ENCODE measurements at places on chromosomes 7 and 10.

GRCh38 chr10:79981450-79982361, 32.8 kb upstream of the SFTPD start:
- DNase-seq: no peak

GRCh38 chr10:101644002-101644401, 51.0 kb downstream of the FBXW4 start:
- DNase-seq: no peak

DNA sequence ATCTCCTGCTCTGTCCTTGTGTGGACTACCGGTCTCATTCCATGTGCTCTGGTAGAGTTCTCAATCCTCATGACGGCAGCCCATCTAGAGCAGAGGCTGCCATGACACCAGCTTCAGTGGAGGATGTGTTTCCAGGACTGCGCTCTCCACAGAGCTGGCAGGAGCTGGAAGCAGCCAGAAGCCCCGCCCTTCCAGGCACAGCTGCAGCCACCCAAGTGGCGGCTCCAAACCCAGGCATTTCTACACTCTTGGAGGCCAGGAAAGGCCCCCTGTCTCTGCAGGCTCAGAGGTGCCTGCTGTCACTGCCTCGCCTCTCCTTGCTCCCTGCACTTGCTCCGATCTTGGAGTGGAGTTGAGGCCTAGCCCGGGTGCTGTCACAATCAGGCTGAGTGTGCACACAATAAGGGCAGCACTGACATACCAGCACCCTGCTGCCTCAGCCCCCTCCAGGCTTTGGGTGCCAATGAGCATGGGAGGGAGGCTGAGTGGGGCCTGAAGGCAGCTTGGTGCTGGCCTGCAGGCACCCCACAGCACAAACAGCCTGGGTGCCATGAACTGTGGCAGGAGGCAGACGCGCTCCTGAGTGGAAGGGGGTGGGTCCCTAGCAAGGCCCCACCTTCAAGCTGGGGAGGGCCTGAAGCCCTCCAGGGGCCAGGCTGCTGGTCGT, 122.1 kb downstream of the LRRN3 start:
- DNase-seq: no peak

GRCh38 chr10:7686351-7687171, 16.6 kb upstream of the ITIH2 start:
- no peak for DNase-seq

DNA sequence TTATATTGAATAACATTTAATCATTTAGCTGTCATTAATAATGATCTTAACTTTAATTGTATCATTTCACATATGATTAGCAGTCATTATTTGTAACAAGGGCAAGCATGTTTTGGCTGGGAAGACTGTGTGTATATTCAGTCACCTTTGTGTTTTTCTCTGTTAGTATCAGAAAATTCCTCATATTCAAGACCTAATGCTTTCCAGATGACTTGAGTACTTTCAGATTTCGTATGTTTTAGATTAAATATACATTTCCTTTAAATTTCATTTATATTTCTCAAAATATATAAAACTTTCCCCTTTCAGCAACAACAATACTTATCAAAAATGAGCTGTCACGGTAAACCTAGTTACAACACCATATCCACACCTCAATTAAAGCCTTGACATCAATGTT, 6.3 kb upstream of the CACNA2D1 start:
- DNase-seq: no peak

GRCh38 chr10:73911553-73912004, 647 bp downstream of the PLAU start:
- no peak for DNase-seq

DNA sequence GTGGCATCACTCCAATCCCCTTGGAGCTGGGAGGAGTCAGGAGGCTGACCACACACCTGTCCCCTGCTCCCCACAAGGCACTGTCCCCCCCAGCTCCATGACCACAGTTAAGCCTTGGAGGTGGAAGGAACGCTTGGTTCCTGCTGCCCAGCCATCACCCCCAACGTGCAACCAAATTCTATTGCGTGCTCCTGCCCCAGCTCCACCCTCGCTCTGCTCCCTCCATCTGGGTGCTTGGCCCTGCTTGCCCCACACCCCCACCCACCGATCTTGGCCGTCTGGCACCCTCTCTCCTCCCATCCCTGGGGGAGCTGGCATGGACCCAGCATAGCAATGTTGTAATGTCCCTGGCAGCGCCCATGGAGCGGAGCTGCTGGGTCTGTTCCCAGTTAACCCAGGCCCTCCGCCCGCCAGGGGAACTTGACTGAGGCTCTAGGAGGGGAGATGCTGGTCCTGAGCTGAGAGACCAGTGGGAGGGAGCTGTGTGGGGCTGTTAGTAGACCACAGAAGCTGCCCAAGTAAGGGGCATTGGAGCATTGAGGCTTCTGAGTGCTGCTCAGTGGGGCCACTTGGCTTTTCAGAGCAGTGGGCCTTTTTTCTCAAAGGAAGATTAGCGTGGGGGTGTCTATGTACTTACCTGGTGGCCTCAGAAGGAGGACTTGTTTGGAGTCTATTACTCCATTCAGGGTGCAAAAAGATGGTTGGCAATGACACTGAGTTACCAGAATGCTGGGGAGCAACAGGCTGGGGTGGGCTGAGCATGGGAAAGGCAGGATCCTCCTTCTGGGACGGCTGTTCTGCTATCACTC, 1.1 kb downstream of the EPHB6 start:
- no peak for DNase-seq

- no peak for DNase-seq
Measured at GRCh38 chr7:71679480-71679879, 547.5 kb downstream of the GALNT17 start.

- no peak for DNase-seq
Measured at GRCh38 chr7:130363026-130363847, 17.1 kb upstream of the CPA1 start.

- no peak for DNase-seq
Measured at GRCh38 chr10:89665302-89665701, 20.3 kb upstream of the PANK1 start.

DNA sequence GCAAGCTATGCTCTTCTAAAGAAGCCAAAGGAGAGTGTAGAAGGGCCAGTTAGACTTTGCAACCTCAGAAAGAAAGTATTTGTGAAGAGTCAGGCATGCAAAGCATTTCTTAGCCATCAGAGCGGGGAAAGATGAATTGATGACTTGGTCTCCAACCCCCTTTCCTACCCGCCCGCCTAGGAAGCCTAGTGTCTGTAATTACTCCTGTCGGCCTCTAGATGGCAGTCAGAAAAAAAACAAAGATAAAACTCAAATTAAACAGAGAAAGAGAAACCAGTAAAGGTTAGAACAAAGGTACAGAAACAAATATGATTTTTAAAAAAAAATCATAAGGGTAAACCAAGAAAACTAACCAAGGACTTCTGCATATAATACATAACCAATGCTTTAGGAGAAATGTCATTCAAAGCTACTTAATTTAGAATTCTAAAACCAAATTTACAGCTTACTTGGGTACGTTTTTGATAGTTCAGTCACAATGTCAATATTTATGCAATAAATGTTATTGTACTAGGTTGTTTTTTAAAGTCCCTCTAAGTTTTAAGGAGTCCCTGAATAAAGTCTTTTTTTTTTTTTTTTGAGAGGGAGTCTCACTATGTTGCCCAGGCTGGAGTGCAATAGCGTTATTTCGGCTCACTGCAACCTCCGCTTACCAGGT, 97.6 kb downstream of the LYZL1 start:
- DNase-seq: no peak

GRCh38 chr10:69639291-69640195, 9.5 kb downstream of the FAM241B start:
- DNase-seq: peak; percentile 11

DNA sequence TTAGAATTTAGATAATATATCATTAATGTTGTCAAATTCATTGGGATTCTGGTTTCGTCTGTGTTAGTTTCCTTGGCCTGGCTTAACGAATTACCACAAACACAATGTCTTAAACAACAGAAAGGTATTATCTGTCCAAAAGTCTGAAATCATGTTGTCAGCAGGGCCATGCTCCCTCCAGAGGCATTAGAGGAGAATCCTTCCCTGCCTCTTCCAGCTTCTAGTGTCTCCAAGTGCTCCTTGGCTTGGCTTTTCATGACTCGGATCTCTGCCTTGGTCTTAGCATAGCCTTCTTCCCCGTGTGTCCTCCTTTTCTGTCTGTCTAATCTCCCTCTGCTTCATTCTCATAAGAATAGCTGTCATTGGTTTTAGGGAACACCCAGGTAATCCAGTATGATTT, 482.5 kb downstream of the SEMA3D start:
- DNase-seq: no peak

- DNase-seq: no peak
Measured at GRCh38 chr7:138667535-138668228, 33.5 kb downstream of the SVOPL start.

DNA sequence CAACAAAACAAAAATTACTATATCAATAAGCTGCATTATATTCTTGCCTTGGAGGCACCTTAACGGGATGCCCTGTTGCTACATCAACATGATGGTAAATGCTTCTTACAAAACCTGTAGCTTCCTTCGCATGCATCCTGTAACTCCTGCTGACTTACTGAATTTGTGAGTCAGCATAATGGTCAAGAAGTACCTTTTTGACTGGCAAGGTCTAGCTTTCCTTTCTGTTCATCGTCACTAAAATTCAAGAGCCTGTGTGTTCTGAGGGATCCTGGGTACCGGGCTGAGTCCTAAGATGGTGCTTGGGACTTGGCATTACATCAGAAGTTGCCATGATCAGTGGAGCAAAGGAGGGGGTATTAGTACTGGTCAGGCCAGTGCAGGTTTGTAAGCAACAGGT, 4.9 kb downstream of the PFKFB3 start:
- no peak for DNase-seq

- no peak for DNase-seq
Measured at GRCh38 chr10:11150879-11151415, 133.3 kb downstream of the CELF2 start.

- no peak for DNase-seq
Measured at GRCh38 chr7:5525271-5526099, 101.9 kb upstream of the TNRC18 start.

DNA sequence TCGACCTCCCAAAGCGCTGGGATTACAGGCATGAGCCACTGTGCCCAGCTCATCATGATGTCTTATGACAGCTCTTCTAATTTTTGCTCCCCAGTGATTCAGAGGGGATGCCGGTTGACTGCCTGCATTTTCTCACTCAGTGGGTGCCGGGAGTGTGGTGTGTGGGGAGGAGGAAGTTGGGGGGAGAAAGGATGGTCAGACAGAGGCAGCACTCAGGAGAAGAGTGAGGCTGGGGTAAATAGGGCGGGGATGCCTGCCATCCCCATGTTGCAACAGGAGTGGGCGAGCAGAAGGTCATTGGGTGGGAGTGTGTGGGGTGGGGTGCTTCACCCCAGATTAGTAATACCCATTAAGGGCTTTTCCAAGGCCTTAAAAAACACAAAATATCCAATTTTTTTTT, 3.5 kb upstream of the CCL24 start:
- DNase-seq: no peak

- DNase-seq: no peak
Measured at GRCh38 chr7:69994886-69995542, 396.7 kb downstream of the AUTS2 start.

GRCh38 chr10:29649561-29650551, 15.1 kb upstream of the SVIL start:
- no peak for DNase-seq

GRCh38 chr7:90239050-90239449, 5.9 kb upstream of the CFAP69 start:
- DNase-seq: no peak

DNA sequence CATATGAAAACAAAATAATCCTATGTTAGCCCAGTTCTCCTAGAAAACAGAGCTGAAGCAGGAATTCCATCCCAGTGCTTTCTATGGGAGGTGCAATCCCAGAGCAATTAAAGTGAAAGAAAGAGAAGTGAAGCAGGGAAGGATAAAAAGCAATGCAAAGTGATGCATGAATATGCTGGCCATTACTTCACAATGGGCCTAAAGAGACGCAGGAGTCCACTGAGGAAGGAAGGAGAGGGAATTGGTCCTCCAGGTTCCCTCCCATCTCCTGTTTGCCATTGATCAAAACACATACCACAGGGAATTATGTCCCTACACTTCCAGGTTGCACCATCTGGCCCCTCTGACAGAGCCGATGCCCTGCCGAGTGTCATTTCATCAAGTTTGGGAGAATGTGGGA, 392.2 kb upstream of the NFE2L3 start:
- DNase-seq: no peak

DNA sequence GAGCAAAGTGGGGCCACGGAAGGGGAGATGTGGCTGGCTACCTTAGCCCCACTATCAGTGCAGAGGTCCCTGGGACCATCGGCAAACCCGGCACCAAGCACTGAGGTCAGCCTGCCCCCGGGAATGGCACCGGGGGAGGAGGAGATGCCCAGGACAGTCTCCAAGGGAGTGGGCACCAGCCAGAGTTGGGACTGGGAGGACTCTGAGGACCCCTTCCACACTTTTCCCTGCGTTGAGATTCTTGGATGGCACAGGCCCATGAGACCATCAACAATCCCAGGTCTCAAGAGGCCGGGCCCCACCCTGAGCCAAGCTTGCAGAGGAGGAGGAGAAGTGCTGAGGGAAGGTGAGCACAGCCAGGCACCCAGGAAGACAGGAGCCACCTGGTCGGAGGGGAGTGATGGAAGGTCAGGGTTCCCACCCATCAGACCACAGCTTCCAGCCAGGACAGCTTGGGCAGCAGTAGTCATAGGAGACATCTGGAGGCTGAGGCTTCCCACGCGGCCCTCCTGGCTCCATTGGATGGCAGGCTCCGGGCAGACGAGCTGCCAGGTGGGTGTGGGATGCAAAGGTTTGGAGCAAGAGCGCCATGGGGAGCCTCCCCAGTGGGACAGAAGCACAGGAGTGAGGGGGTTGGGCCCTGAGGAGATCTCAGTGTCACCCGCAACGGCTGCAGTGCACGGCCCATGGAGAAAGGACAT, 2.6 kb upstream of the OPN4 start:
- DNase-seq: no peak

- peak; percentile 9 for DNase-seq
Measured at GRCh38 chr7:144842377-144842851, 6.6 kb upstream of the TPK1 start.

- no peak for DNase-seq
Measured at GRCh38 chr10:122373721-122374120, 787 bp upstream of the PLEKHA1 start.

GRCh38 chr10:98950106-98950505, 285.5 kb downstream of the HPSE2 start:
- DNase-seq: no peak

- DNase-seq: no peak
Measured at GRCh38 chr7:144416341-144416740, 12.8 kb upstream of the NOBOX start.

GRCh38 chr7:159205833-159206232, 61.2 kb upstream of the VIPR2 start:
- no peak for DNase-seq

GRCh38 chr7:77252506-77252905, 52.9 kb upstream of the FGL2 start:
- DNase-seq: no peak

DNA sequence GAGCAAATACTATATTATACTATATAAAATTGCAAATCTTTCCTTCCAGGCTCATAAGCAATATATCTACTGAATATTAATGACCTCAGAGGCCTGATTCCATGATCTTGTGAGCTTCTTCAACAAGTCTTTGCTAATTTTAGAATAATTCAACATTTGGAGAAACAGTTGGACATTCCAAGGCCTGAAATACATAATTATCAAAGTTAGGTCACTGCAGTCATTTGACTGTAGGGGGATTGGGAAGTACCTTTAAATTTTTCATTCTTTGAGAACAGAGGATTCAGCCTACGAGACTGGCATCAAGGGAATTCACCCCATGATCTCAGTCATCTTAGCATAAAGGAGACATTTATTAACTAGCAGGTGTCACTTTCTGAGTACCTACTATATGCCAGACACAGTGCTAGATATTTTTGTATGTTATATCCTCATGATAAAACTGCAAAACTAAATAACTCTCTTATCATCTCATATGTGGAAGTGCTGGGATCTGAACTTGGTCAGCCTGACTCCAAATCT, 85.4 kb downstream of the DOCK4 start:
- DNase-seq: no peak

Measured in esophagus squamous epithelium (tissue), 5 donors.